ENCODE measurements at places on chromosomes 2 and 18.

GRCh38 chr2:143347271-143347695, 218.1 kb downstream of the ARHGAP15 start:
- DNase-seq = no peak

- no peak for DNase-seq
Measured at GRCh38 chr2:178899656-178900055, 92.4 kb upstream of the TTN start.

- no peak for DNase-seq
Measured at GRCh38 chr18:43001821-43002220, 113.7 kb downstream of the RIT2 start.

- DNase-seq = no peak
Measured at GRCh38 chr18:1353025-1353424, 448.4 kb downstream of the ADCYAP1 start.

DNA sequence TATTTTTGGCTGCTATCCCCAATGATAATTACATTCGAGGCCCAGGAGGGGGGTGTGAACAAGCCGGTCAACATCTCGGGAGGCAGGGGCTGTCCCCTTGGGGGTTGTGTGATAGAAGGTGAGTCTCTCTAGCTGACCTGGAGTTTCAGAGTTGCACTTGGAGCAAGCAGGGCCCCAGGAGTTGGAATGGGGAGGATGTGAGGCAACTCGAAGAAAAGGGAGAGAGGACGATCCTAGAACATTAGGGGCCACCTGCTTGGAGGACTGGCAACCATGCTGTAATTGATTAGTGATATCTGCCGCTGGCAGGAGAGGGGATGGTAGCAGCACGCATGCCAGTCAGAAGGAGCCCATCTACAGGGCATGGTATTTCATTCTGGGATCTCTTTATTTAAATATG, 122.6 kb downstream of the CTIF start:
- DNase-seq = no peak

DNA sequence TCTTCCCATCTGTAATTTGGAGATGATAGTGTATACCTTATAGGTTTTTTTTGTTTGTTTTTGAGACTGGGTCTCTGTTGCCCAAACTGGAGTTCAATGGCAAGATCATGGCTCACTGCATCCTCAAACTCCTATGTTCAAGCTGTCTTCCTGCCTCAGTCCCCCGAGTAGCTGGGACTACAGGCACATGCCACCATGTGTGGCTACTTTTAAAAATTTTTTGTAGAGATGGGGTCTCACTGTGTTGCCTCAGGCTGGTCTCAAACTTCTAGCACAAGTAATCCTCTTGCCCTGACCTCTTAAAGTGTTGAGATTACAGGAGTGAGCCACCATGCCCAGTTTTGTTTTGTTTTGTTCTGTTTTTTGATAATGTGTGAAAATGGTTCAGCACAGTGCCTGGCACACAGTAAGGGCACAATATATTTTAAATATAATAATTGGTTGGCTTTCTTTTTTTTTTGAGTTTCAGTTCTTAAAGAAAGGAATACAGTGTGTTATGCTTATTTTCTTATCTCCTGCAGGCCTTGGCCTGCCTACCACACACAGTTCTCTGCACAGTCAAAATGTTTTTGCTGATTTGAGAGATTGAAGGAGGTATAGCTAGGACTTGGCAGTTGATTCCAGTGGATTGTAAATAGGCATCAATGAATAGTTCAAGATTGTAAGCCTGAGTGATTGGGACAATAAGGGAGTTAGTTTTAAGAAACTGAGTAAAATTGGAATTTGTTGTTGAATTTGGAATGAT, 6.1 kb downstream of the ACTR3 start:
- no peak for DNase-seq

- DNase-seq = no peak
Measured at GRCh38 chr2:157359628-157360027, 34.0 kb upstream of the ERMN start.

- DNase-seq = no peak
Measured at GRCh38 chr18:44245019-44245418, 435.7 kb upstream of the SETBP1 start.

GRCh38 chr2:217593732-217594131, 409.1 kb downstream of the TNS1 start:
- DNase-seq = no peak

DNA sequence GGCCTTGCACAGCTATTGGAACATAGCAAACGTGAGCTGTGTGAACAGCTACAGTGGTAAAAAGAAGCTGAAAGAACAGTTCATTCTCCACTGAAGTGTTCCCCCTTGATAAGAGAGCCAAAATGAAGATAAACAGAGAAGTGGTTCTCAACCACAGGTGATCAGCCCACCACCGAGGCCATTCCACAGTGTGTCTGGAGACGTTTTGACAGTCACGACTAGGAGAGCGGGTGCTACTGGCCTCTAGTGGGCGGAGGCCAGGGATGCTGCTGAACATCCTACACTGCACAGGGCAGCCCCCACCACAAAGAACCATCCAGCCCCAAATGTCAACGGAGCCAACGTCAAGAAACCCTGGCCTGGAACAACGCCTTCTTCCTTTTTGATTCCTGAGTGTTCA, 38.4 kb downstream of the ADCY3 start:
- no peak for DNase-seq

GRCh38 chr2:157261199-157261782, 3.8 kb downstream of the GALNT5 start:
- no peak for DNase-seq

DNA sequence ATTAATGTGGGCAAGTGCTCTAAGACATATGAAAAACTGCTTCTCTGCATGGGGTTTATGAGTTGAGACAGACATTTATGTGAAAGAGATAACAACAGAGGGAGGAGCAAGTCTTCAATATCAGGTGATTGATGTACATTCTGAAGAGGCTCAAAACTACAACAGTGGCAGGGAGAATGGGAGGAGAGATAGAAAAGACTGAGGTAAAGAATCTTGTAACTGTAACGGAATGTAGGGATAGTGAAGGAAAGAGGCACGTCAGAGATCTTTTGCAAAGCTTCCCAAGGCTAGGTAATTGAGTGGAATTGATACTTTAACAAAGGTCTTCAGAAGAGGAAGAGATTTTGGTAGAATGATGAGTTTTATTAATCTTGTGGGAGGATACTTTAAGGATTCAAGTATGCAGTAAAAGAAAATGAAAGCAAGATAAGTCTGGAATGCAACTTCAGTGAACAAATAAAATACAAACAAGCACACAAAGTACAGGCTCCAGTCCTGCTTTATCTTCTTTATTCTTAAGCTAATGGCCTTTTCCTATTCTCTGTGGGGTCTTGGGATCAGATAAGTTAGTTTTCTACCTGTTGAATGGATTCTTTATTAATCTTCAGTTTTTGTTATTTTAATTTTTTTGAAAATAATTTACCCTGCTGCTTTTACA, 15.0 kb downstream of the SMAD4 start:
- no peak for DNase-seq

- no peak for DNase-seq
Measured at GRCh38 chr2:31556940-31557339, 23.8 kb downstream of the SRD5A2 start.

- no peak for DNase-seq
Measured at GRCh38 chr18:33115917-33116316, 324.6 kb downstream of the CCDC178 start.

DNA sequence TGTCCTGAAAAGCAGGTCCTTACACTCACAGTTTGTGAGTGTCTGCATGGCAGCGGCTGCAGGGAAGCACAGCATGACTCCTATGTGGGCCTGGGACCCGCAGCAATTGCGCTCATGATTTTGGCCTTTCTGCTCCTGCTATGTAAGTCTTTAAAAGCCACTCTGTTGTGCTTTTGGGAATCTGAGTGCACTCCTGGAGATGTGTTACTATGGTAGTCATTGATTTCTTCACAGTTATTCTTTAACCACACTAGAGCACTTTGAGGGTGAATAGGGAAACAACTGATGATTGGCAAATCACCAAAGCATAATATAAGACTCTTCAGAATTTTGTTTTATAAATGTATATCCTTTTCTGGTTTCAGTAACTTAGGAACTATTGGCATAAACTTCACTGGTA, 40.9 kb downstream of the DSG2 start:
- no peak for DNase-seq

GRCh38 chr18:28108814-28109213, 68.1 kb downstream of the CDH2 start:
- no peak for DNase-seq

GRCh38 chr2:73926493-73927327, at the start of gene DGUOK:
Gene DGUOK (plus strand): TSS chr2:73926880. CDS start chr2:73926911, 31 bp downstream.
- DNase-seq = peak; percentile 98

DNA sequence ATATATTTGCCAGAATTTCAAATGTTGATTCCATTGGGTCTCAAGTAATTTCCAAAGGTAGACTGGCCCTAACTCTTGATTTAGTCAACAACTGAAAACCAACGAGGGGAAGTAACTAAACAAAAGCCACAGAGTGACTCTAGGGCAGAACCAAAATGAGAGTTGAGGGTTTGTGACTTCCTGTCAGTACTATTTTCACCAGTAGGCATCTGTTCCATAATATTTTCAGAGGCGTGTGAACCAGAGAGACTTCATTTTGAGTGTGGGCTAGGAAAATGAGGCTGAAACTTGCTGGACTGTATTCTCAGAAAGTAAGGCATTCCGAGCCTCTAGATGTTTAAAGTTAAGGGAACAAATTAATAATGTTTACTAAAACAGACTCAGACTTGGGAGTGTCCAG, 70.6 kb downstream of the GDF7 start:
- DNase-seq = no peak

- no peak for DNase-seq
Measured at GRCh38 chr2:40256649-40257048, 195.2 kb downstream of the SLC8A1 start.

- no peak for DNase-seq
Measured at GRCh38 chr18:58067601-58068000, 23.6 kb downstream of the NEDD4L start.

- DNase-seq = no peak
Measured at GRCh38 chr2:132422736-132423135, 6.1 kb downstream of the GPR39 start.

- no peak for DNase-seq
Measured at GRCh38 chr2:151611351-151611750, 122.9 kb downstream of the NEB start.

- DNase-seq = no peak
Measured at GRCh38 chr2:59223742-59224141, 982.6 kb upstream of the FANCL start.

DNA sequence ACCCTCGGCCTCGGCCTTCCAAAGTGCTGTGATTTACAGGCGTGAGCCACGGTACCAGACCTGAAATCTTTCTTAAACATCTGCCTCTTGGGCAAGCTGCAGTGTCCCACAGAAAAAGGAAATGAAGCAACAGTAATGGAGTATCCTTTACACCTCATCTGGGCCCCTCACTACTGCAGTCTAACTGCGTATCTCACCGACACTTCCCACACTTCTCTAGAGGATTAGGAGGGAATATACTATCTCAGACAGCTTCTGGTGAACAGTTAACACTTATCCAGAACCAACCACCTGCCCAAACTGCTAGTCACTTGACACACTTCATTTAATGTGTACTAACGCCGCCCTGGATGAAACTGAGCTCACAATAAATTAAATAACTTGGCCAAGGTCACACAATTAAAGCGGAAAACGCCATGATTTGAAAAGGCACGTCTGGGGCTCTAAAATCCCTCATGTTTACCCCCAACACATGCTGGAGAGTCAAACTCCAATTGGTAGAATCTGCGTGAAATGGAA, 993 bp downstream of the COX7A2L start:
- peak; percentile 9 for DNase-seq

- no peak for DNase-seq
Measured at GRCh38 chr2:122634256-122634655, 878.8 kb downstream of the TSN start.

DNA sequence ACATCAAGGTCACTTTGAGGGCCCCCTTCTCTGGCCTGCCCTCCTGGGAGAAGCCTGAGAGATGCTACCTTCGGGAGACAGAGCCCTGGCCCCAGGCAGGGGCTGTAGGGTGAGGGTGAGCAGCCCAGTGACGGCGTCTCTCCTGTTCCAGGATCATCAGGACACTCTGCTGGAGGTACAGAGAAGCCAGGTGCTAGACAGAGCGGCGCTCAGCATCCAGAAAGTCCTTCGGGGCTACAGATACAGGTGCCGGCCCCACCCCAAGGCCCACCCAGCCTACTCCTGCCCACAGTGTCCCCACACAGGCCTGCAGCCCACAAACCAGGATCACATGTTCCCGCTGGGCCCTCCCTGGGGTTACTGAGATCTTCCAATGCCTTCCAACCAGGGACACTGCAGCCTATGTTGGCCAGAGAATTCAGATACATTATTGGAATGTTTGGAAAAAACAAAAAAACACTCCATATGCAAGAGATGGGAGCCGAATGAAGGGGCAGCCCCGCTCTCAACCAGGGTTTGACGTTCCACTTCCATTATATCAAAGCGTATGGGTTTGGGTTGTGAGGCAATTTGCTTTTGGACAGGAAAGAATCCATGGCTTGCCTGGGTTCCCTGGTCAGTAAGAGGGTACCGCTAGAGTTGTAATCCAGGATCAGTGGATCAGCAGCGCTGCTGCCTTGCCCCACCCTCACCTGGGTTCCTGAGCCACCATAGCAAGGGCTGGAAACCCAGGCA, 49.5 kb upstream of the GPR17 start:
- no peak for DNase-seq

DNA sequence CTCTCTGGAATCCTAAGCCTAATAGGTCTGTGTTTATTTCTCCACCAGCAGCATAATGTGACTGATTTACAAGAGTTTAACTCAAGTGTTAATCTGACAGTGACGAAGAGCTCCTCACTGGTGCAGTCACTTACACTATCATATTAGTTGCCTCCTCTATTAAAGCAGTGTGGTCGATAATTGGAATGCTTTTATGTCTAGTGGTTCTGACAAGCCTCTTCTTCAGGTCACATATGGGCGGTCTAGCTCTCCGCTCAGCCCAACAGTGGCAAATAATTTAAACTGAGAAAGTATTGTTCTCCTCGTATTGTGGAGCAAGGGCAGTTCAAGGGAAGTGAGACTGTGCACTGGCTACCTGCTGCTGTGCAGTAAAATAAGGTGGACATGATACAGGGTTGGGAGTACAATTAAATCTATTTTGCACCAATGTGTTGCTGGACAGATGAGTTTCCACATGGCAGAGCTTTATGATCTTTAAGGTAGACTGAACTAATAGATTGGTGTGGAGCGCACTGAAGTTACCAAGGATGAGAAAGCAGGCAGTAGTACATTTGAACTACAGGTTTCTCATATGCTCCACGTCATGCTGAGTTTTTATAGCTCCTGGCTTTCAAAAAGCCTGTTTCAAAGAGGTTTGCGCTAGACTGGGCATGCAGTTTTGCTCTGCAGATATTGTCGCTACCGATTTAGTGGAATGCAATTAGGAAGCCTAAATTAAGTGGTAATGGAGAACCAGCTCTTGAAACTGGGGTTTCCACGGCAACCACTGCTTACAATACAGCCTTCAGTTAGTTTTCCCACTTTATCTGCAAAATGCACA, 151.7 kb upstream of the POU3F3 start:
- no peak for DNase-seq

GRCh38 chr2:157923598-157924217, 47.6 kb upstream of the ACVR1 start:
- no peak for DNase-seq
